ENCODE measurements at places on chromosomes 16 and 17. TPM values are rescaled to one million over a fixed set of nuclear protein-coding genes. Genes with fewer than 3 reads are reported as not detected.

Gene CRHR1
- 0.09 TPM for polyA plus RNA-seq

Gene TMEM114
- 0.77 TPM for polyA plus RNA-seq

Gene DBNDD1
- polyA plus RNA-seq, result 62.5 TPM

Gene HLF
- not detected for polyA plus RNA-seq

Gene ZNF785
- polyA plus RNA-seq, result 4.9 TPM

Gene GSG1L2
- polyA plus RNA-seq, result not detected

Gene DNAH9
- polyA plus RNA-seq, result not detected

Gene PDP2
- 9.0 TPM for polyA plus RNA-seq

Gene PLCG2
- 2.4 TPM for polyA plus RNA-seq

Gene SOST
- not detected for polyA plus RNA-seq

Gene SLC52A1
- 0.21 TPM for polyA plus RNA-seq

Gene ITGB4
- polyA plus RNA-seq, result 4.2 TPM

Gene CNGB1
- not detected for polyA plus RNA-seq

Gene IRF8
- 1.3 TPM for polyA plus RNA-seq

Gene CHMP6
- polyA plus RNA-seq, result 13.2 TPM

Gene KRTAP3-2
- polyA plus RNA-seq, result not detected

Gene IL34
- 3.1 TPM for polyA plus RNA-seq

Gene FBRS
- 2.7 TPM for polyA plus RNA-seq

Gene KRT33B
- polyA plus RNA-seq, result not detected
